Smooth muscle cell of the umbilical artery (primary cell): ENCODE measurements at places on chromosomes 12 and 14. TPM values are rescaled to one million over a fixed set of nuclear protein-coding genes. Genes with fewer than 3 reads are reported as not detected.

YBX3 gene
- 42.8 and 112 TPM in 2 replicates for total RNA-seq

CEBPE gene
- not detected in 2 replicates for total RNA-seq

MTERF2 gene
- total RNA-seq = 3.9 and 4.1 TPM in 2 replicates

TAS2R9 gene
- total RNA-seq = 0.30 and 0.37 TPM in 2 replicates

GSKIP gene
- 49.6 and 121 TPM in 2 replicates for total RNA-seq

CPNE8 gene
- 2.4 and 3.6 TPM in 2 replicates for total RNA-seq

RNF212B gene
- total RNA-seq = not detected in 2 replicates
